Glutamatergic neuron (in vitro differentiated cells): ENCODE measurements at places on chromosomes 12 and 14. TPM values are rescaled to one million over a fixed set of nuclear protein-coding genes. Genes with fewer than 3 reads are reported as not detected.

- DNase-seq: no peak
Observed at GRCh38 chr12:88931598-88931997, 351.3 kb upstream of the KITLG start.

GRCh38 chr12:41188841-41189394 lies 798 bp downstream of the PDZRN4 start:
- DNase-seq: no peak

DNA sequence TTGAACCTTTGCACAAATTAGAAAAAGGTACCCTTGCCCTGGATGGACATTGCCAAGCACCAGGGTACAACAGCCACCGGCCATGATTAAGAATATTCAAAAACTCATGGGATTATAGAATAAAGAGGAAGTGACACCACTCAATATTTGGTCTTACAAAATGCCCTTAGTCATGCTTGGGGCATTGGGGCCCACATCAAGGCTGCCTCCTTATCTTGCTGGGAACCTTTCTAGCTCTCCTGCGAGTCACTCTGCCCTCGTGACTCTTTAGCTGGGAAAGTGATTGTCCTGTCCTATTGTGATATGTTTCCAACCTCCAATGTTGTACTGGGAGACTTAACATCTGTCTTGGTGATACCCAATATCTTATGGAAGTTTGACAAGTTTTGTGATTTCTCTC lies 57.8 kb downstream of the GTF2A1 start:
- DNase-seq: no peak

DNA sequence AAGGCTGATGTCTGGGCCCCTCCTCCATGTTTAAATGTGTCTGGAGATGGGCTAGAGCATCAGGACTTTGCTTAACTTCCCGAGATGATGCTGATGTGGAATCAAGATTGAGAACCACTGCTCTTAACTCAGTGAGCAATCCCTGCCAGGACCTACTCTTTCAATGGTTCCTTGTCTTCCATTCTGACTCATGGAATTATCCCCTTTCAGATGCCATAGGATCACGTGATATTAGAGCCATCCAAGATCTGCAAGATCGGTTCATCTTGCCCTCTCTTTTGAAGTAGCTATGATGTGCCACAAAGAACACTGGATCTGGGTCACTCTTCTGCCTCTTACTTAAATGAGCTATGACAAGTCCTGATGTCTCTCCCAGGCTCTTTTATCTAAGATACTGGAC lies 96.8 kb downstream of the EXOC5 start:
- no peak for DNase-seq

DNA sequence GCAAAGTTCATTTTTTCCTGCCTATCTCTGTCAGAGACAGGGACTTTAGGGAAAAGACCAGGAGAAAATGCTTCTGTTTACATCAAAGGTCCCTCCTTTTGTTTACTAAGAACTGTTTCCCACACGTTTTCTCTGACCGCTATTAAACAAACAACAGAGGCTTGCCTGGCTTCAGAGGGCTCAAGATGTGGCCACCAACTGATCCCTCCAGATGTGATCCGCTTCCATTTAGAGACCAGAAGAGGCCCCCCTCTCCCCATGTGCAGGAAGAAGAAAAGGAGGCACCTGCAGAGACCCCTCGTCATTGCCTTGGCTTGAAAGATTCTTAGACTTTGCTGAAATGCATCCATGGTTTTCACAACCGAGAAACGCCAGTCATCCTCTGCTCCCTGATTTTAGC lies 217.9 kb upstream of the PWP1 start:
- DNase-seq: no peak

GRCh38 chr12:77521508-77522115 lies 309.1 kb upstream of the NAV3 start:
- DNase-seq: no peak

- no peak for DNase-seq
Observed at GRCh38 chr12:40208707-40209446, 15.9 kb upstream of the LRRK2 start.

DNA sequence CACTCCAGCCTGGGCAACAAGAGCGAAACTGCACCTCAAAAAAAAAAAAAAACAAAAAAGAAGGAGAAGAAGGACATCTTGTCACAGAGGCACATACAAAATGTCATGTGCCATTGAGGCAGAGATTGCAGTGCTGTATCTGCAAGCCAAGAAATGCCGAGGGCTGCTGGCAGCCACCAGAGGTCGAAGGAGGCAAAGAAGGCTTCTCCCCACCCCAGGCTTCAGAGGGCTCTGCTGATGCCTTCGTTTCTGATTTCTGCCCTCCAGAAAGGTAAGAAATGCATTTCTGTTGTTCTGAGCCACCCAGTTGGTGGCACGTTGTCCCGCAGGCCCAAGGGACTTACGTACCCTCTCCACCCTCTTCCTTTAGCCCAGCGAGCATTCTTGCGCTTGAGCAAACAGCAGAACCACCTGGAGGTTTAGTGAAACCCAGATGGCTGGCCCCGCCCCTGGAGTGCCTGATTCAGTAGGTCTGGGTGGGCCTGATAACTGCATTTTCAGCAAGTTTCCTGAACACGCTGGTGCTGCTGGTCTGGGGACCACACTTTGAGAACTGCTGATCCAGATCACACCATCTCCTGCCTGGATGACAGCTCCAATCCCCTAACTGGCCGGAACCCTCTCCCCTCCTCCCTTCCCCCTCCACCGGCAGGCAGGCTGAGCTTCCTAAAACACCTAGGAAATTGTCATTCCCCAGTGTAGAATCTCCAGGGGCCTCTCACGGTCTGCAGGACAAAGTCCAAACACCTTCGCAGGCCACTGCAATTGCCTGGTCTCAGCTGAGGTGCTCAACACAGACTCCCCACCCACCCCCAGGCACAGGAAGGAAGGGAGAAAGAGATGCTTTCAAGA lies 21.1 kb upstream of the SCARB1 start:
- no peak for DNase-seq

DNA sequence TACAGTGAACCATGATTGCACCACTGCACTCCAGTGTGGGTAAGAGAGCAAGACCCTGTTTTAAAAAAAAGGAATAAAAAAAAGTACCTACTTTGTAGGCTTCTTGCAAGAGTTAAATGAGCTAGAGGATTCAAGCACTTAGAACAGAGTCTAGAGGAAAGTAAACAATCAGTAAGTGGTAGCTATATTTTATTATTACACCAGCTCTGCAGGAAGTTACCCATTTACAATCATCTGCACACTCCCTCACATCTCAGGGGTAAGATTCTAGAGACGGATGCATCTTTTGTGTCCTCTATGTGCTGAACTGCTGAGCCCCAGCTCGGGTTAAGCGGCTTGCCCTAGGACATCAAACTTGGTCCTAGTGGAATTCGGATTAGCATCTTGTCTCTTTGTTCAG lies 67.3 kb downstream of the KCNK10 start:
- DNase-seq: no peak

DNA sequence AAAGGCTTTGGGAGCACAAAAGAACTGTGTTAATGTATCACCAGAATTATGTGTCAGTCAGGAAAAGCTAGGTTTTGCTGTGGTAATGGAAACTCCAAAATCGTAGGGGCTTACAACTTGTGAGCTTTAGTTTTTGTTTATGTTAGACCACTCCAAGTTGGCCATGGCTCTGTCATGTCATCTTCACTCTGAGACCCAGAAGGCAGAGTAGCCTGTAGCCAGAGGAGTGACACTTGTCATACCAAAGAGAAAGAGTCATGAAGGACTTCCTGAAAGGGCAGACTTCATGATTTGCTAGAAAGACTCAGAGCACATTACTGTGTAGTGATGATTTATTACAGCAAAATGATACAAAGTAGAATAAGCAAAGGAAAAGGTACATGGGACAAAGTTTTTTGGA lies 133.6 kb upstream of the SSTR1 start:
- no peak for DNase-seq

DNA sequence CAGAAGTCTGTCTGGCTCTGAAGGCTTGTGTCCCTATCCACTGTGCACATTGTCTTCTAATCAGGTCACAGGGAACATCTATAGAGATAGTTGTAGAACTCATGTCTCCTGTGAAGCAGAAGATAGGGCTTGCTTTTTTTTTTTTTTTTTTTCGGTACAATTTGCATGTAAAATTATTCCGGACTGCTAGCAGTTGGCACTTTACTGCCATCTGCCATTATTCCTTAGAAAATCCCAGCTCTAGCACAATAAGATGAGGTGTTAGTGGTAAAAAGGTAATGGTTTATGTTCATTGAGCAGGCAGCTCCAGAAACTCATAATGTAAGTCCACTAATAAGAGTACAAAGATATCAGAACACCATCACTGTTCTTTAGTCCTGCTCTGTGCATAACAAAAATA lies 8.7 kb downstream of the MYRFL start:
- DNase-seq: no peak

- DNase-seq: no peak
Observed at GRCh38 chr12:128707488-128707887, 116.3 kb downstream of the SLC15A4 start.

DNA sequence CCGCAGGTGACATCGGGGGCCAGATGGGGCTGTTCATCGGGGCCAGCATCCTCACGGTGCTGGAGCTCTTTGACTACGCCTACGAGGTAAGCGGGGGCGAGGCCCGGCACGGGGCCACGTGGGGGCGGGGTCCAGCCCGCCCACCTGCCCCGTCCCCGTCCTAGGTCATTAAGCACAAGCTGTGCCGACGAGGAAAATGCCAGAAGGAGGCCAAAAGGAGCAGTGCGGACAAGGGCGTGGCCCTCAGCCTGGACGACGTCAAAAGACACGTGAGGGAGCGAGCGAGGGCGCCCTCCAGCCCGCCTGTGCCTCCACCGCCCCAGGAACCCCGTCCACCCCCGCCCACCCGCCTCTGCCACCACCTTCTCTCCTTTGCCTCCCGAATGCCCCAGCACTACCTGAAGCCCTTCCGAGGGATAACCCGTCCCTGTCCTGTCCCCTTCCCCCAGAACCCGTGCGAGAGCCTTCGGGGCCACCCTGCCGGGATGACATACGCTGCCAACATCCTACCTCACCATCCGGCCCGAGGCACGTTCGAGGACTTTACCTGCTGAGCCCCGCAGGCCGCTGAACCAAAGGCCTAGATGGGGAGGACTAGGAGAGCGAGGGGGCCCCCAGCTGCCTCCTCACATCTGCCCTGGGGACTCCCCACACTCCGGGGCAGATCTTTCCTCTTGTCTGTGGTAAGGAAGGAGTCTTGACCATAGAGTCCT lies 3.9 kb upstream of the SMARCD1 start:
- DNase-seq: no peak

DNA sequence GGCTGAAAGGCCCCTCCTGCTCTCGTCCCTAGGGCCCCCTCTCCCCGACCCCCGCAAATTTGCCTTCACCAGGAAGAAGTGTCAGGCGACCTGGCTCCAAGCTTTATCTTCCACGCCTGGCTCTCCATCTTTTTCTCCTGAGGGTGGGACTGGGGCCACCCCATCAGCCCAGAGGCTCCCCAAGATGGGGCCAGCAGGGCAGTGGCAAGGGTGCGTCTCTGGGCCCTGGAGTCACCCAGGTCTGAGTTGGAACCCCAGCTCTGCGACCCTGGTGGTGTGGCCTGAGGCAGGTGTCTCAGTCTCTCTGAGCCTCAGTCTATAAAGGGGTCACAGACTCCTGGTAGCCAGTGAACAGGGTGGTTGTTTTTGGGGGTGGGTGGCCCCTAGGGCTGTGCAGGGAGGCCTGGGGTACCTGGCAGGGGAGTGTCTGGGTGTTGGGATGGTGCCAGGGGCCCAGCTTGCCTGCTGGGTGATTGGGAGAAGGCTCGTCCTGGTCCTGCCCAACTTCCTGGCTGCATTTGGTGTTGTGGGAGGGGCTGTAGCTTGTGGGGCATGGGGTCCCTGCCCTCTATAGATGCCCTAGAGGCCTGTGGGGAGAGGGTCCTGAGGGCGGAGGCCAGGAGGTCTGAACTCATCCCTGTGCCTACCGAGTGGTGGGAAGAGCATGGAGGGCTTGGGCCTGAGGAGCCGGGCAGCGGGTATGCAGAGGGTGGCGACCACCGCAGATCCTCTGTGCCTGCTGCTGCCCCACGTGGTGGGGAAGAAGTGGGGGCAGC lies 7.6 kb downstream of the KIF26A start:
- DNase-seq: no peak

Gene STAB2
- total RNA-seq: not detected

Gene RNFT2
- total RNA-seq: 55.8 TPM

Gene ADCY4
- not detected for total RNA-seq

Gene SCN8A
- 47.6 TPM for total RNA-seq

Gene CMKLR1
- total RNA-seq: not detected

Gene APAF1
- 20.8 TPM for total RNA-seq
